ENCODE measurements at places on chromosomes 3 and 15. TPM values are rescaled to one million over a fixed set of nuclear protein-coding genes. Genes with fewer than 3 reads are reported as not detected.

The ACY1 gene
- total RNA-seq, result 3.3 TPM

The MST1R gene
- total RNA-seq, result 0.10 TPM

The MYLK gene
- total RNA-seq, result 27.1 TPM

The TF gene
- total RNA-seq, result not detected

The ZNF501 gene
- 0.21 TPM for total RNA-seq

The ZSCAN2 gene
- total RNA-seq, result 5.7 TPM

The SLC24A5 gene
- total RNA-seq, result under 0.01 TPM

The TMEM40 gene
- total RNA-seq, result 3.8 TPM

The AMT gene
- total RNA-seq, result 2.6 TPM

The DNAH12 gene
- total RNA-seq, result 0.63 TPM

The RYK gene
- total RNA-seq, result 107 TPM

The C3orf49 gene
- total RNA-seq, result not detected

The CRABP1 gene
- not detected for total RNA-seq

The OR5H15 gene
- not detected for total RNA-seq

The PSTPIP1 gene
- 55.7 TPM for total RNA-seq

The ALDH1A3 gene
- 0.10 TPM for total RNA-seq

The SLC22A14 gene
- total RNA-seq, result 0.10 TPM

The GNAT1 gene
- total RNA-seq, result not detected

The NOX5 gene
- not detected for total RNA-seq

The GPR176 gene
- total RNA-seq, result 0.21 TPM

The CFAP91 gene
- total RNA-seq, result 0.21 TPM

The PRRT3 gene
- 3.9 TPM for total RNA-seq

The ALPK3 gene
- 0.10 TPM for total RNA-seq

The PRSS50 gene
- not detected for total RNA-seq

The STRIT1 gene
- not detected for total RNA-seq

The PATL2 gene
- total RNA-seq, result 19.2 TPM

The HCLS1 gene
- 113 TPM for total RNA-seq

The FAIM gene
- 2.5 TPM for total RNA-seq

The SST gene
- total RNA-seq, result not detected

The LRRC2 gene
- 0.10 TPM for total RNA-seq

The PRR20G gene
- total RNA-seq, result not detected

The TGM4 gene
- total RNA-seq, result not detected

The ZNF80 gene
- 1.2 TPM for total RNA-seq

The GABRR3 gene
- under 0.01 TPM for total RNA-seq

The A4GNT gene
- total RNA-seq, result not detected

The CGNL1 gene
- under 0.01 TPM for total RNA-seq

The ARPP21 gene
- not detected for total RNA-seq

The SLC28A2 gene
- total RNA-seq, result not detected

The MED12L gene
- 4.0 TPM for total RNA-seq

The NME9 gene
- total RNA-seq, result 0.94 TPM

The PLD1 gene
- 10.4 TPM for total RNA-seq
